ENCODE measurements at places on chromosomes 16 and 17. TPM values are rescaled to one million over a fixed set of nuclear protein-coding genes. Genes with fewer than 3 reads are reported as not detected.
A peak's percentile ranks its signal among the peaks of the same experiment; 100 is the strongest.

DNA sequence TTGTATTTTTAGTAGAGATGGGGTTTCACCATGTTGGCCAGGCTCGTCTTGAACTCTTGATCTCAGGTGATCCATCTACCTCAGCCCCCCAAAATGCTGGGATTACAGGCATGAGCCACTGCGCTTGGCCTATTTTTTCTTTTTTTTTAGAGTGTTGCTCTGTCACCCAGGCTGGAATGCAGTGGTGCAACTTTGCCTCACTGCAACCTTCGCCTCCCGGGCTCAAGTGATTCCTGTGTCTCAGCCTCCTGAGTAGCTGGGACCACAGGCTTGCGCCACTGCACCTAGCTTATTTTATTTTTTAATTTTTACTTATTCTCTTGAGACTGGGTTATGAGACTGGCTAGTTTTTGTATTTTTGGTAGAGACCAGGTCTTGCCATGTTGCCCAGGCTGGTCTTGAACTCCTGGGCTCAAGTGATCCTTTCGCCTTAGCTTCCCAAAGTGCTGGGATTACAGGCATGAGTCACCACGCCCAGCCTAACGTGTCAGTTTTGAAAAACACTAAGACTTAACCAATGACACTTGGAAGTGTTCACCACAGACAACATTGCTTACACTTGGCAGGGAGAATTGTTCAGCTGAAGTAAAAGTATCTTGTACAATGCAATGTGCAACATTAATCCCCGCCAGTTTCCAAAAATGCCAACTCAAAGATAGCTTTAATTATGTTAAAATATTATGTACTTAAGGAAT is 26.9 kb downstream of the ATAD5 start:
- no peak for DNase-seq

DNA sequence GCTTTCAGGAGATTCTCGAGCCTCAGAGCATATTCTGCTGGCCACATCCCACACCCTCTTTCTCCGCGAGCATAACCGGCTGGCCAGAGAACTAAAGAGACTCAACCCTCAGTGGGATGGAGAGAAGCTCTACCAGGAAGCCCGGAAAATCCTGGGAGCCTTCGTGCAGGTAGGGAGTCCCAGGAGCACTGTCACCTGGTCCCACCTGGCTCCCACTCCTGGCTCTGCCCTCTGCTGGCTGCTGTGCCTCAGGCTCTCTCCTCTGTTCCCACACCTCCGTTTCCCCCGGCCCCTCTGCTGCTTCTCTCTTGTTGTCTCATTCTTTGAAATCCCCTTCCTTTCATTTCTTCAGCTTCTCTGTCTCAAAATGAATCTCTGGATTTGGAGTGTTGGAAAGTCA is 16.4 kb downstream of the LPO start:
- DNase-seq: no peak

DNA sequence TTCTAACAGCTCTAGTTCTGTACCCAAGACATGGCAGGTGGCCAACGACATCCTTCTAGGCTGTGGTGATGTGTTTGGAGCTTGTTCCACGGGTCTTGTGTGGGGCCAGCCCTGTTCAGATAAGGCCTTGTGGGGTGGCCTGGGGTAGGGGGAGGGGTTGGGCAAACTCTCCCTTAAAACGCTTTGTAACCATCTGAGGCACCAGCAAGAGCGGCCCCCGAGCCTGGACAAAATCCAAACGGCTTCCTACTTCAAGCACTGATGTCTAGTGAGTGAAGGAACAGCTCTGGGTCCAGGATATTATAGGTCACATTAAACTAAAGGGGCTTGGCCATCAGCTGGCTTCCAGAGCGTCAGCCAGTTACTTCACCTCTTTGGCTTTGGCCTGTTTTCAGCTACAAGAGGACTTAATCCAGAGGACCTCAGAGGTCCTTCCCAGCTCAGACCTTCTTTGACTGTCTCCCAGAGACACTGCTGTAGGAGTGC is 11.9 kb downstream of the SERPINF1 start:
- no peak for DNase-seq

- no peak for DNase-seq
Observed at GRCh38 chr17:72466199-72466598, 345.4 kb downstream of the SOX9 start.

- DNase-seq: no peak
Observed at GRCh38 chr17:17387017-17387497, 83.9 kb downstream of the NT5M start.

DNA sequence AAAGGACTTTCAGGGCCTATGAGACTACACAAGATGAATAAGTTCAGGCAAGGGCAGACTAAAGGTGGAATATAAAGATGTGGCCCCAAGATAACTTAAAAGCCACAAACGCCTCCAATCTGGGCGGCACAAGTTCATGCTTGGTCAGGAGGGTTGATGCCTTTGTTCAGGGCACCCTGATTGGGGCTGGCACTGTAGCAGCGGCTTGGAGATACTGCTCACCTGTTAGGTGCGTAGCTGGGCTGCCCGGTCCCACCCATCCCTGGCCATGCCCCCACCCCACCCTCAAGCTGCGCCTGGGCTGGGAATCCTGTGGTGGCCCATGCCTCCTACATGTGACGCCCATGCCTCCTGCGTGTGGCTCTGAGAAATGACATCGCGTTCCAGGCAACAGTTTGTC is 12.5 kb upstream of the SLC13A2 start:
- DNase-seq: no peak

GRCh38 chr16:80100186-80100585 is 440.6 kb upstream of the DYNLRB2 start:
- DNase-seq: no peak

DNA sequence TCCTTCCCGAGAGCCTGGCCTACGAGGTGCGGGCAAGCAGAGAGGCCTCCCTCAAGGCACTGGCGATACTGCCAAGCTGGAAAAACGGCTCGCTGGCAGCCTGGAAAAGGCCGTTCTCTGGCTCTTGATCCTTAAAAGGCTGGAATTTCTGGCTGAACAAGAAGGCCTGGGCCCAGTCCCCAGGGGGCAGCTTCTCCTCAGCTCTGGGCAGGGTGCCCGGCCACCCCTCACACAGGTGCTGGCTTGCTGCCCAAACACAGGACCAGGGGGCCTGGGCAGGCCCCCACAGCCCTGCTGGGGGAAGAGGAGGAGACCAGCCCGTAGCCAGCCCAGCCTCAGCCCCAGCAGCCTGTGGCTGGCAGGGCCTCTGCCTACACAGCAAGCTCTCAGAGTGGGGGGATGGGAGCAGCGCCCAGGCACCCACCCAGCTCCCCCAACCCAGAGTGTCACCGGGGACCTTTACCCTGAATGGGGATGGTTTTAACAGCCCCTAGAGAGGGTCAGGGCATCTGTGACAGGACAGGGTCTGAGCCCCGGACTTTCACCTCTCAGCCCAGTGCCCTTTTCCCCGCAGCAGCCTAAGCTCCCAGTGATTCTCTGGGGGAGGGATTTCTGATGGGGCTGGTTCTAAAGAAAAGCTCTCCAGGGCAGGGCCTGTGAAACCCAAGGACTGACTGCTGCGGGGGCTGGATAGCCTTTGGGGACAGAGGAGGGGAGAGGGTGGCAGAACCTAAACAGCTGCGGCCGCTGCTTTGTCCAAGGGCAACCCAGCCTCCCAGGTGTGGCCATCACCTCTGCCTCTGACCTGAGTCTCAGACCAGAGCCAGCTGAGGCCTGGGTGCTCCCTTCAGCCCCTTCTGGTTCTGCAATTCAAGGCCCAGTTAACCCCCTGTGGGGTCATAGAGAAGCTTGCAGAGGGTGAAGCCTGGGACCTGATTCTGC is 38.6 kb upstream of the TOB1 start:
- no peak for DNase-seq

- DNase-seq: no peak
Observed at GRCh38 chr17:83200751-83201150, 121.3 kb downstream of the METRNL start.

DNA sequence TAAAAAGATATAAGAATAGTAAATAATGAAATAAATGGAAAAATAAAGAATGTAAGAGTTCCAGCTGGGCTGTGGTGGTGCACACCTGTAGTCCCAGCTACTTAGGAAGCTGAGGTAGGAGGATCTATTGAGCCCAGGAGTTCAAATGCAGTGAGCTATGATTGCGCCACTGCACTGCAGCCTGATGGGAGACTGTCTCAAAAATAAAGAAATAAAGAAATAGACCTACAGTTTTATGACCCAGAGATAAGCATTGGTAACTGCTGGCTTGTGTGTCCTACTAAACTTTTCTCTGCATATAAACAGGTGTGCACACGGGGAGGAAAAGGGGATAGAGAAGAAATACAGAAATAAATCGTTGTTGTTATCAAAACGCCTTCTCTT is 7.8 kb upstream of the PDP2 start:
- no peak for DNase-seq

- no peak for DNase-seq
Observed at GRCh38 chr16:66378741-66379570, 12.5 kb downstream of the CDH5 start.

GRCh38 chr17:66508896-66509844 is 206.8 kb downstream of the PRKCA start:
- peak; percentile 11 for DNase-seq

- peak; percentile 24 for DNase-seq
Observed at GRCh38 chr16:81740169-81740568, 38.9 kb upstream of the PLCG2 start.

KRT34 gene
- not detected for polyA plus RNA-seq

TMEM100 gene
- not detected for polyA plus RNA-seq

CACNB1 gene
- polyA plus RNA-seq: 13.3 TPM

KCNH6 gene
- polyA plus RNA-seq: not detected

GPR142 gene
- polyA plus RNA-seq: not detected

NOL3 gene
- 2.7 TPM for polyA plus RNA-seq
